ENCODE measurements at places on chromosomes 12 and 14. TPM values are rescaled to one million over a fixed set of nuclear protein-coding genes. Genes with fewer than 3 reads are reported as not detected.

DNA sequence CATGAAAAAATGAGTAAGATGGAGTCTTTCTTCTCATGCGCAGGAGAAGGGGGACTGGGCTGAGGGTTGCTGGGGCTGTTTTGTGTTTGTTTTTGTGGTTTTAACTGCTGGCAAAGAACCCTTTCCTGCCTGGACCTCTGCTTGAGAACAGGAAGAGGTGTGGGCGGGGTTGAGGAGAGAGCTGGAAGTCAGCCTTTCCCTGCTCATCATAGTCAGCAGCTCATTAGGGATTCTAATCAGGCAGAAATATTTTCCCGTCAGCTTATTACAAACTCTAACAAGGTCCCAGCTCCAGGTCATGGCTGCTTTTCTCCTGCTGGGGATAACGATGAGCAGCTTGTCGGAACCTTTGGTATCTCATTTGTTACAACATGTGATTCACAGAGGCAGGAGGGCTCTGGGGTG is 185.0 kb upstream of the NRXN3 start:
- no peak for DNase-seq

- peak; percentile 46 for DNase-seq
Observed at GRCh38 chr12:10018386-10018785, 8.0 kb downstream of the CLEC12B start.

DNA sequence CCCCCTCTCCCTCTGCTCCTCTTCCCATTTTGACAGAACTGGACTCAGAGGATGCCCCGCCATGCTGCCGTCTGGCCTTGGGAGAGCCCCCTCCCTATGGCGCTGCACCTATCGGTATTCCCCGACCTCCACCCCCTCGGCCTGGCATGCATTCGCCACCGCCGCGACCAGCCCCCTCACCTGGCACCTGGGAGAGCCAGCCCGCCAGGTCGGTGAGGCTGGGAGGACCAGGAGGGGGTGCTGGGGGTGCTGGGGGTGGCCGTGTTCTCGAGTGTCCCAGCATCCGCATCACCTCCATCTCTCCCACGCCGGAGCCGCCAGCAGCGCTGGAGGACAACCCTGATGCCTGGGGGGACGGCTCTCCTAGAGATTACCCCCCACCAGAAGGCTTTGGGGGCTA is 1.5 kb downstream of the NFATC4 start:
- DNase-seq = no peak

- no peak for DNase-seq
Observed at GRCh38 chr12:65822732-65823512, 1.4 kb upstream of the HMGA2 start.

DNA sequence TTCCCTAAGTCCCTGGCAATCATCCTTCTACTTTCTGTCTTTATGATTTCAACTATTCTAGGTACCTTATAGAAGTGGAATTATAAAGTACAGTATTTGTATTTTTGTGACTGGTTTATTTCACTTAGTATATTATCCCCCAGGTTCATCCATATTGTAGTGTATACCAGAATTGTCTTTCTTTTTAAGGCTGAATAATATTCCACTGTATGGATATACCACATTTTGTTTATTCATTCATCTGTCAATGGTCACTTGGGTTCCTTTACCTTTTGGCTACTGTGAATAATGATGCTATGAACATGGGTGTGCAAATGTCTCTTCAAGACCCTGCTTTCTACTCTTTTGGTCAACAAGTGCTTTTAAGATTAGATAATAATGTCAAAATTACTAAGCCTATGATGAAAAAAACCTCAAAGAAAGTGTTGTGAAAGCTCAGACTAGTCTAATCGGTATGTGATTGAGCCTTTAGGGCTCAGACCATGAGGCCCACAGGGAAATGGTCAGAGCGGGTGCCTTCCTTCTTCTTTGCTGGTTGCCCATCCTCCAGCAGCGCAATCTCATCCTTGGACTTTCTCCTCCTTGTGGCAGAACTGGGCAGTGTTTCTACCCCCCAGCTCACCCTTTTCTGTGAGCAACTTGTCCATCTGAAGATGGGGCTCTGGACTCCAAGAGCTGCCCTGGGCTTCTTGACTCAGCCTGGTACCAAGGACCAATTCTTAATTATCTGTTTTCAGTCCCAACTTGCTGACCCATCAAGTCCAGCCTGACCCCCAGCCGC is 105.4 kb downstream of the TTC8 start:
- peak; percentile 4 for DNase-seq

- no peak for DNase-seq
Observed at GRCh38 chr14:94465042-94465441, 11.0 kb downstream of the SERPINA9 start.

- DNase-seq = no peak
Observed at GRCh38 chr14:60235440-60235839, 13.6 kb upstream of the PPM1A start.

DNA sequence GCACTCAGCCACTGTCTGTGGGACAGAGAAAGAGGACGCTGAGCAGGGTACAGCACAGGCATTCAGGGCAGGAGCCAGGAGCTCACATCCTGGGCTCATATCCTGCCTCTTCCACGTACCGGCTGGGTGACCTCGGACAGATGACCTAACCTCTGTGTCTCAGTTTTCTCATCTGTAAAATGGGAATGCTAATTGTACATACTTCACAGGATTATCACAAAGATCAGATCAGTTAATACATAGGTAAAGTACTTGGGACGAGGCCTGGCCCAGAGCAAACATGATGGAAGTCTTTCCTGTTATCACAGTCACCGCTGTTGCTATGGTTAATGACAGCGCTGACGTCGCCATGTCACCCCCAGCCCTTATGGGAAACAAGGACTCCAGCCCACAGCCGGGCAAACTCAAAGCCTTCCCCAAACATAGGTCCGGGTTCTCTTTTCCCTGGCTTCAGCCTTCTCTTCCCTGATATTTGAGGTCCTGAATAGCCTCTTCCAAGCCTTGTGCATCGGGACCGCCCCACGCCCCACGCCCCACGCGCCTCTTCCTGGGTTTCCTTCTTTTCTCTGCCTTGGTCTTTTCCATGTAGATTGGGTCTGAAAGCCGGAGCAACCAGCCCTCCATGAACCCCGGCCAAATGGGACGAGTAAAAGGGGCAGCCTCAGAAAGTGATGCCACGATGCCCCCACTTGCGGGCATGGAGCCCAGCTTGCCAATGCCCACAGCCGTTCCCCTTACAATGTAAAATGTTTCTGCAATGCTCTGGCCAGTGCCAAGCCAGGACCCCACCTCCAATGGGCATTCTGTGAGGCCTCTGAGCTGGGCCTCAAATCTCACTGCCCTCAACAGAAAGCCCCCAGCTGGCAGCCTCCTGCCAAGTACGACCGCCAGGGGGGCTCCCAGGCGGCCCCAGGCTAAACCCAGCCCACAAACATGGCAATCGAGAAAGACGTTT is 125.4 kb downstream of the RFLNA start:
- no peak for DNase-seq

Gene GSC
- not detected for total RNA-seq

Gene STON2
- 87.4 TPM for total RNA-seq

Gene GARIN6
- total RNA-seq = not detected

Gene DTX1
- total RNA-seq = 6.1 TPM
